ENCODE measurements at places on chromosomes 7 and 10.
A peak's percentile ranks its signal among the peaks of the same experiment; 100 is the strongest.

DNA sequence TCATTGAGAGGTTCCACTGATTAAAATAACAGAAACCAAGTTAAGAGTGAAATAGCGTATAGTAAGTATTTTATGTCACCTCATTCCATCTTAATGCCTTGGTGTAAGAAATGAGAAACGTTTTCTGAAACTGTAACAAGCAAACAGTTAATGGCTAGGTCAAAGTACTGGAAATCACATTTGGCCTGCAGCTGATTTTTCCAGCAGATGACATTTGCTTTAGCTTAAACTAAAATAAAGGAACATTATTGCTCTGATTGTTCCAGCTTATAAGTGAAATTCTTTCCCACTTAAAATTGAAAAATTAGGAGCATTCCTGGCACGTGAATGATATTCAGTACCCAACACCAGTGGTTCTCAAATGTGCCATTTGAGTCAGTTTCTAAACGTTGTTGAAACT lies 213.6 kb upstream of the DPP6 start:
- no peak for DNase-seq

- DNase-seq: no peak
Measured at GRCh38 chr7:113217314-113217713, 99.0 kb upstream of the SMIM30 start.

- no peak for DNase-seq
Measured at GRCh38 chr10:1198453-1199344, 142.5 kb downstream of the WDR37 start.

DNA sequence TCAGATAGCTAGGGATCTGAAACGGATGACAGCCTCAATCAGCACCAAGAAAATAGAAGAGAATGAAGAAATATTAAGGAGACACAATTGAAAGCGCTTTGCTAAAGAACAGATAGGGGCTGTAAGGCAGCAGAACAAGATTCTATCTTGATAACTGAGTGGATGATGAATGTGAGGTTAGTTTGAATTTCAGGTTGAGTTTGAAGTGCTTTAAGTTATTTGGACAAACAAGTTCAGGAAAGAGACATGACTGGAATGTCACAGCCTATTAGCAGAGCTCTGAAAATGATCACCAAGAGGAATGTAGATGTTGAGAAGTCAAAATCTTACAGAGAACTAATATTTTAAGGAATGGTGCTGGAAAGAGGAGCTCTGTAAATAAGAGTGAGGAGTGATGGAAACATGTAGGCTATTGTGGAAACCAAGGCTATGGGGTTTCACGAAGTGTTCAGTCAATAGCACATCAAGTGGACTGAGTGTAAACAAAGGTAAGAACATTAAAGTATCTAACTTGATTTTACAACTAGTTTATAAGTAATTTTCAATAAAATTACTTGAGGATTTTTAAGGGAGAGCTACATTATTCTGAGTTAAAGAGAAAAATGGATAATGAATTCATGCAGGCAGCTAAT lies 61.6 kb downstream of the MEST start:
- no peak for DNase-seq

DNA sequence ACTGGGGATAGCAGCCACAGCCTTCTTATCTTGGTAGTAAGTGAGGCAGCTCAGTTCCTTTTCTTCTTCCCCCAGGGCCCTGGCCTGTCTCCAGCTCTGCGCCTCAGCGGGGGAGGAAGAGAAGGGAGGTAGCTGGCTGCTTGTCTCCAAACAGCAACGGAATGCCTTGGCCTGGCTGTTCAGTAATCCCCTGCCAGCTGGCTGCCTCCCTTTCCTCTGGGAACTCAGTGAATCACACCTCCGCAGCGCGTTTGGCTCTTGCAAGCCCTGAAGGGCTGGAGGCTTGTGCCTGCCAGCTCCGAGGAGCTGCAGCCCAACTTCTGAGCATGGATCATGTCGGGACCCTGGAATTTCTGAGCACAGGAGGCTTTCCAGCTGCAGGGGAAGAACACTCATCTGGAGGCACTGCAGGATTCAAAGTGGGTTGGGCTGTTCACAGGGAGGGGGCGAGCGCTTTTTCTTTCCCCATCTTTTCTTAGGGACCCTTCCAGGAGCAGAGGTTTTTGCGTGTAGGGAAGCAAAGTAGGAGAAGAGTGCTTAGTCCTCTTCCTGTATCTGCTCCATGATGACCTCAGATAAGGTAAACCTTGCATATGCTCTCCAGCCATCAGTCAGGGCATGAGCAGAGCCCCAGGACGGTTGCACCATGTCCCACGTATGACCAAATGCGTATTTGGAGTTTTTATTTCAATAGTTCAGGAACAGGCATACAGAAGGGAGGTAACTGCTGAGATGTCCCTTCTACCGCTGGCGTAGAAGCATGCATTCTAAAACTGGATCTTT lies 253.2 kb upstream of the INHBA start:
- DNase-seq: peak; percentile 57

DNA sequence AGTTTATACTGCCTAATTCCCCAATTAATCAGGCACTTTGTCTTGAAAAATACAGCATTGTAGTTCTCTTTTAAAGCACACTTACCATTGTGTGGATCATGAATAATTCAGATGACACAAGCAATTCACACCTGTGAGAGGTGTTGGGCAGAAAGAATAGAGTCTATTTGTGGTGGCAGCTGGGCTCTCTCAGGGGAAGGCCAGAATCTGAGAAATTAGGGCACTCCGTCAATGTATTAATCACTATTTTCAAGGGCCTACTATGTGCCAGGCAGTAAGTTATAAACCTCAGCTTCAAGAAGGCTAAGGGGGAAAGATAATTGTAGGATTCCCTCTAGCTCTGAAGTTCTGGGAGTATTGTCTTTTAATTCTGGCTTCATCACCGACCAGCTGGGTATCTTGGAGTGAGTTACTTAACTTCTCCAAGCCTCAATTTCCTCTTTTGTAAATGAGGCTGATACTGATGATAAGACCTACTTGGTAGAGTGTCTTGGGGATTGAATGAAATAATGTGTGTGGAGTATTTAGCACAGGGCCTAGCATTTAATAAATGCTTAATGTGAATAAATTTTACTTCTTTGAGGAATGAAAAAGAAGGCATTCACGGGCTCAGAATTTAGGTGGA lies 2.5 kb downstream of the CHN2 start:
- peak; percentile 67 for DNase-seq
